ENCODE measurements at places on chromosomes 5 and 9.
A peak's percentile ranks its signal among the peaks of the same experiment; 100 is the strongest.

GRCh38 chr5:178247481-178248456, 15.2 kb upstream of the PHYKPL start:
- DNase-seq, result no peak

DNA sequence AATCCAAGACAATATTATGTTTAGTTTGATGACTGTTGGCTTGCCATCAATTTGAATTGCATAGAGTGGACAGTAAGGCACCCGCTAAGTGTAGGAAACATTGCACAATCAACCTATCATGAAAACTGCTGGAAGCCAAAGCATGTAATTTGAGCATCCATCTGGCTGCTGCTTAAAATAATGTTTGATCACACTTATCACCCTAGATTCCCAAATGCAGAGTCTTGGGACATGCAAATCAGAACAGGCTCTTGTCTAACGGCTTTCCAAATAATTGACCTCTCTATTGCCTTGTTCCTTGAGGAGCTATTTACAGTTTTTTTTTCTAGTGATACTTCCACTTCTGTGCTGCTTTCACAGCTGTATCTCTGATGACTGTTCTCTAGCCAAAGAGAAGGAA, 342.1 kb downstream of the PRR16 start:
- no peak for DNase-seq

DNA sequence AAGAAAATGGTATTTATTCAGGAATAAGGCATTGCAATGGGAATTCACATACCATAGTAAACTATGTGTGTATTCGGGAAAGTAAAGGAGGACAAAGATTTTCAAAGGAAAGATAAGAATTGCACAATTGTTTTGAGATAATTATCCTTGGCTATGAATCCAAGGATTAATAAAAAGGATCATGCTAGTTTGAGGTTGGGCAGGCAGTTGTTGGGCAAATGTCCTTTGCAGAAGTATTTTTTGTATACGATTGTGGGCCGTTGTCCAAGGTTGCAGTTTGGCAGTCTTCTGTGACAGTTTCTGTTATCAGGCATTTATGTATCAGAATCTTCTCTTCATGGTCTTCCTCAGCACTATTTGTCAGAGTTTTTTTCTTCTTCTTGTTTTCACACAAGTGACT, 10.6 kb upstream of the UBAP2 start:
- DNase-seq, result no peak

DNA sequence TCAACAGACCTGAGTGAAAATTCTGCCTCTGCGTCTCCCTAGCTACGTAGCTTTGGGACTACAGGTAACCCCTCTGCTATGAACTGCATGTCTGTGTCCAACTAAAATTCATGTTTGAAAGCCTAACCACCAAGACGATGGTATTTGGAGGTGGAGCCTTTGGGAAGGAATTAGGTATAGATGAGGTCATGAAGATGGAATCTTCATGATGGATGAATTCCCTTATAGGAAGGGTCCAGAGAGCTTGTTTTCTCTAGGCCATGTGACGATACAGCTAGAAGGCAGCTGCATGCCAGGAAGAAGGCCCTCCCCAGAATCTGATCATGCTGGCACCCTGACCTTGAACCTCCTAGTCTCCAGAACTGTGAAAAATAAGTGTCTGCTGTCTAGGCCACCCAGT, 296.4 kb downstream of the SLIT3 start:
- peak; percentile 8 for DNase-seq

- DNase-seq, result no peak
Measured at GRCh38 chr5:159448841-159449407, 118.6 kb upstream of the IL12B start.

GRCh38 chr5:123235781-123236180, 146.7 kb downstream of the PRDM6 start:
- no peak for DNase-seq

DNA sequence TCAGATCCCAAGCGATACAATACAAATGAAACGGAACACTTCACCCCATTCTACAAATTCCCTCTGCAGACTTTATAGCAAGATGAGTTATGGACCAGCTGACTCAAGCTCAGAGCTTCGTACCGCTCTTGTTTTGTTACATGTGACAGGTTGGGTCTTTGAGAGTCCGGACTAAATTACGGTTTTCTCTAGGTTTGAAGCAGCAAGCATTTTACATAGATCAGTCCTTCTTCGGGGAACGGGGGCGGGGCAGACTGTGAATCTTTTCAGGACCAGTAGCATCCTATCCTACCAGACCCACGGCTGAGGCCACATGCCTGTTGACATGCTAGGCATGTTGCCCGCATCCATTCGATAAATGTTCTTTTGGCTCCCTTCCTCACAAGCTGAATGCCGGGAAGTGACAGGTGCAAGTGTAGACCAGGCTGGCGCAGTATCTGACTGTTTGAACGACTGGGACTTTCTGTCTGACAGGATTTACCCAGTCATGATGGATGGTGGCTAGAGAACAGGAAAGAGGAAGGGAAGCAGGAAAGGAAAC, 811.0 kb upstream of the GRAMD2B start:
- DNase-seq, result no peak

GRCh38 chr9:91346644-91347043, 15.1 kb downstream of the AUH start:
- DNase-seq, result no peak

GRCh38 chr9:133945977-133946753, 46.0 kb downstream of the VAV2 start:
- no peak for DNase-seq

GRCh38 chr5:107704681-107705401, 34.1 kb upstream of the EFNA5 start:
- DNase-seq, result no peak

DNA sequence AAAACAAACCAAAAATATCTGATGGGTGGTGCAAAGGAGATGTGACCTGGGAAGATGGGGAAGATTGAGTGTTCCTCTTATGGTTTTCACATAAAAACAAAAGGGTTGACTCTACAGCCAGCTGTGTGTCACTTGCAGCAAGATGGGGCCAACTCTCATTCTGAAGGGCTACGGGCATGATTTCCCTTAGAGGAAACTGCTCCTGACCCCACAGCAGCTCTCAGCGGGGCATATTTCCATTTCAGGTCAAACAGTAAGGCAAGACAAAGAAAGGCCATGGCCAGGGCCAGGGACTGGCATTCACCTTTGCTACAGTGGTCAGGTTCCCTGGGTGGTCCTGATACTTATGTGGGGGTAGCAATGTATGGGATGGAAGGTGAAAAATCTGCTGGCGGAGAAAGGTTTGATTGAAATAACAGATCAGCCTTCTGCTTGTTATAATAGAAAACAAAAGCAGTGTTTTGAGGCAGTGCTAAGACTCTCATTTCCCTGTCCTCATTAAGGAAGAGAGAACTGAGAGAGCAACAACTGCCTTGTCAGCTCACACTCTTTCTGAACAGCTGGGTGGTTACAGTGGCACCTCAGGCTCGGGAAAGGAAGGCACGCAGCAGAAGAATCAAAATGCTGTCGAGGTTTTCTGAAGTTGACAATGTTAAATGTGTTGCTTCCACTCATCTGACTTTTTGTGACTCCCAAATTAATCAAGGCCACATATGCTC, 120.7 kb upstream of the PCA3 start:
- DNase-seq, result no peak

DNA sequence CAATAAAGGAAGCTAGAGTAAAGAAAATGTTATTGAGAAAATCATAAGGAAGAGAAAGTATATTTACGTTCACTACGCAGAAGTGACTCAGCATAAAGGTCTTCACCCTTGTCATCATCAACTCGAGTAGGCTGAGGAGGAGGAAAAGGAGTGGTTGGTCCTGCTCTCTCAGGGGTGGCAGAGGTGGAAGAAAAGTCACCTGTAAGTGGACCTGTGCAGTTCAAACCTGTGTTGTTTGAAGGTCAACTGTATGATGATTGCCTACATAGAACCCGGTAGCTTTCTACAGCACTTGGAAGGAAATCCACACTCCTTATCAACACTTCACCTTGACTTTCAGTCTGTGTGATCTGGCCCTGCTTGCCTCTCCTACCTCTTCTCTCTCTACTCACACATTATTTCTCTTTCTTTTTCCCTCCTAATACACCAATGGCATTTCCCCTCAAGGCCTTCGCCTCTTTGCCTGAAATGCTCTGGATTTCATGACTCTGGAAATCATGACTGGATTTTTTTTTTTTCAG, 109.3 kb upstream of the CPEB4 start:
- DNase-seq, result no peak

- DNase-seq, result no peak
Measured at GRCh38 chr9:99226054-99226453, 4.0 kb downstream of the SEC61B start.

DNA sequence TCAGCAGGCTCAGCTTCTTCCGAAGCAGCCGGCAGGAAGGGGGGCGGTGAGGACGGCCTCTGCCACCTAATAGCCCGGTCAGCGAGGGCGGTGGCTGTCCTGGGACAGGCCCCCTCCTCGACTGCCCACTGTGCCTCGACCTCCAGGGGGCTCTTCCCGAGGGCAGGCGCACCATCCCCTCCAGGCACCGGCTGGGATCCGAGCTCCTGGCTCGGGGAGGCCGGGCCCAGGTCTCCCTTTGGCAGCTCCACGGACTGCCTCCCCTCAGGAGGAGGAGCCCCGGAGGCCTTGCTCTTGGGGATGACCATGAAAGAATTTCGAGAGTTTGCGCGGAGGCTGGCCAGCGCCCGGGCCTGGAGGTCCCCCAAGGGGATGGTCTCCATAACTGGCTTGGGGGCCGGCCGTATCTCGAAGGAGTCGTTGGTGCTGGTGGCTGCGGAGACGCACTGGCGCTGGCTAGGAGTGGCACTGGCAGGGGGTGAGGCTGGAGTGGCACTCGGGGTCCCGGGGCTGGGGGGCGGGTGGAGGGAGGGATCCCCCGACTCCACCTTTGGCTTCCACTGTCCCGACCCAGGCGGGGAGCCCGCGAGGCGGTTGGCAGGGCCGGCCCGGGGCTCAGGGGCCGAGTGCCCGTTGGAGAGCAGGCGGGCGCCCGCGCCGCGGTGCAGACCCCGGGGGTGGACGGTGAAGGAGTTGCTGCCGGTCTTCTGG, 975 bp downstream of the TPRN start:
- DNase-seq, result no peak

DNA sequence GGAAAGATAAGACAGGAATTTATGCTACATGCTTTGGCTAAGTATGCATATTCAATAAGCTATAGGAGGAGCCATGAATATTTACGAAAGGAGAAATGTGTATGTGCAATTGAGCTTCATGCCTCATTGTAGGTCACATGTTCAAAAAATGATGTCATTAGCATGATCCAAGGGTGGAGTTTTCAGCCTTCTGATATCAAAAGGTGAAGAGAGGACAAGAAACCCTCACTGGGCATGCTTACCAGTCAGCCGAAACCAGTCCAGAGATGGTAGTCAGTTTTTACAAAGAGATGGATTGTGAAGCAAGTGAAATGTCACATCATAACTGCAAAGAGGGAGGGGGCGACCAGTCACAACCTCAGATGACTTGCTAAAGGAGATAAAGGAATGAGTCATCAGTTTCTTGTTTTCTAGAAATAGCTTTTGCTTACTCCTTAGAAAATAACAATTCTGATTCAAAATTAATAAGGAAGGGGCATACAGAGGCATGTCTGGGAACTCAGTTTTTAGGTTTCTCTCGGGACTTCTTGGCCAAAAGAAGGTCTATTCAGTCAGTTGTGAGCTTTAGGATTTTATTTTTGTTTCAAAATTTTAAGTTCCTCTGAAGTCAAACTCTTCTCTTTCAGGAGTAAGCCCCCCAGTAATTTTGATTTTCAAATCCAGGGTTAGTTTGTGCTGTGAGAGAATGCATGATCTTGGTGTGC, 1067.8 kb upstream of the EDIL3 start:
- DNase-seq, result no peak

- DNase-seq, result no peak
Measured at GRCh38 chr9:134425401-134425800, 99.1 kb downstream of the RXRA start.

DNA sequence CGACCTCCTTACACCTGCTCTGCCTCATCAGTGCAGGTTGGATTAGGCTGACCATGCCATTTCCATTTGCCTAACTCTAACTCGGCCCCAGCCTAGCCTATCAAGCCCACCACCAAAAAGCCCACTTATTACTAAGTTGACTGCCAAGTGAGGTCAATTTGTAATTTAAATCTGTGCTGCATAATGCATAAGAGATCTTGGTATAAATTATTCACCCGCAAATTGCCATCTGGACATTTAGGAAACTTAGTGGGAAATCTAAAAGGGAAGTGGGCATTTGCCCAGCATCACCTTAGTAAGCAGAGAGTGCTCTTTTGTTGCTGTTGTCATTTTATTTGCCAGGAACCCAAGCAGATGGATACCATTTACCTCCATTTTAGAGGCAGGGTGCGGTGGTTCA, 143.0 kb downstream of the SPOCK1 start:
- DNase-seq, result no peak

DNA sequence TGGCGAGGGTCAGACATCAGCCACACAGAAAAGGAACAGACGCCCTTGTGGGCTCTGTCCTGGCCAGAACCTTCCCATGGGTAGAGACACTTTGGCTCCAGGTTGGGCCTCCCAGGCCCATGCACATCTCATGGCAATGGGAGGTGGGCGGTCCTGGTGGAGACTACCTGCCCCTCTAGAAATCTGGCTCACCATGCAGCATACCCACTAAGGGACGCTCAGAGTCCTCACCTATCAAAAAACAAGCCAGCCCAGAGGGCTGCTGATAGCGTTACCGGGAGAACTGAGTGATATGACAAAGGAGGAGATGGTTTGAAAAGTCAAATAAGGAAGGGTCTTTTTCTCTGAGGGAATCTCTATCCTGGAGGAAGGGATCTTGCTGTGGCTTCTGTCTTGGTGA, 62.1 kb downstream of the C5orf15 start:
- no peak for DNase-seq

DNA sequence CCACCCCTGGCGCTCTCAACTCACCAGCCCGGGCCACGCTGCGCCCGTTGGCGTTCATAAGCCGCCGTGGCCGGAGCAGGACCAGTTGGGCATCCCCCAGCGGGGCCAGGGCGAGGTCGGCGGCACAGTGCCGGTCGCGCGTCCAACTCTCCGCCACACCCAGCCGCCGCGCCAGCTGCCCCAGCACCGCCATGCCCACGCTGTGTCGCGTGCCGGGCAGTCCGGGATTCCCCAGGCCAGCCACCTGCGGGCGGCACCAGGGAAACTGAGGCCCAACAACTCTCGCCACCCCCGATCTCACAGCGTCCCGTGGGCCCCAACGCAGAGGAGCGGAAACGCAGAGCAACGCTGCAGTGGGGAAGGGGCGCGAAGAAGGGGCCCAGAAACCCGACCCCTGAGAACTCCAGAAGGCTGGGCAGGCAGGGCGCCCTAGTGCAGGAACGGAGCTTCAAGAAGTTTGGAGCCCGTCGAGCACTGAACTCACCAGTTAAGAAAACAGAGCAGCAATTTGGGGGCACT, 453 bp downstream of the PTRH1 start:
- DNase-seq, result no peak

DNA sequence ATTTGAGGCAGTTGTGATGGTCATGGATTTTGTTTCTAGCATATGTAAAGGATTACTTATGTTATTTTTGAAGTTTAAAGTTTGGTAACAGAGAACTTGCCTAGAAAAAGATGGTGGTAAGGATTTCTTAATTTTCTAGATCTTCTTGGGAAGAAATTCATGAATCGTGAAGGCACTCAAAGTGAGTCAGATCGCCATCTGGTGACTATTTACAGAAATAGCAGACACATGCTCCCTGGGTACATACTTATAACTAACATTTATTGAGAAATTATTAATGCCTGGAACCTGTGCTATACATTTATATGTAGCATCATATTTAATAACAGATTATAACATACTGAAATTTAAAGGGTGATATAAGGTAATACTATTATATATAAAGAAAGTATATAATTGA, 299.7 kb downstream of the IZUMO3 start:
- DNase-seq, result peak; percentile 8

- DNase-seq, result no peak
Measured at GRCh38 chr5:97127727-97128126, 14.7 kb downstream of the LIX1 start.

- DNase-seq, result no peak
Measured at GRCh38 chr9:95088421-95089161, 228.9 kb downstream of the FANCC start.

- no peak for DNase-seq
Measured at GRCh38 chr9:128892221-128892921, 10.4 kb downstream of the LRRC8A start.

Measured in astrocyte of the cerebellum (primary cell).